Skeletal muscle tissue (tissue), 5 donors: ENCODE measurements at places on chromosomes 6 and 20. TPM values are rescaled to one million over a fixed set of nuclear protein-coding genes. Genes with fewer than 3 reads are reported as not detected.

The FLRT3 gene
- total RNA-seq, result 9.4 TPM

The LYRM2 gene
- 9.4 TPM for total RNA-seq

The RIPK1 gene
- 14.6 TPM for total RNA-seq

The TP53TG5 gene
- not detected for total RNA-seq

The TRDN gene
- 73.1 TPM for total RNA-seq

The COL19A1 gene
- 10.4 TPM for total RNA-seq

The ARFGEF3 gene
- 1.0 TPM for total RNA-seq

The NRM gene
- 3.7 TPM for total RNA-seq

The DEFB119 gene
- total RNA-seq, result not detected

The LRFN2 gene
- not detected for total RNA-seq

The RAD21L1 gene
- total RNA-seq, result not detected

The SUMO4 gene
- 0.52 TPM for total RNA-seq

The PSMB1 gene
- 244 TPM for total RNA-seq

The PLN gene
- total RNA-seq, result 18.3 TPM

The ZC3H12D gene
- 1.0 TPM for total RNA-seq

The CDKN1A gene
- 62.1 TPM for total RNA-seq

The EDEM2 gene
- total RNA-seq, result 7.8 TPM

The CLPSL1 gene
- not detected for total RNA-seq

The ARMC12 gene
- 0.52 TPM for total RNA-seq

The SIRPB2 gene
- total RNA-seq, result 1.6 TPM

The LST1 gene
- 3.7 TPM for total RNA-seq

The HDDC2 gene
- 26.6 TPM for total RNA-seq

The ZNF165 gene
- under 0.01 TPM for total RNA-seq

The GNMT gene
- total RNA-seq, result not detected

The CLDN20 gene
- not detected for total RNA-seq

The PSORS1C2 gene
- not detected for total RNA-seq

The DYNLT2 gene
- total RNA-seq, result 0.52 TPM

The HUS1B gene
- total RNA-seq, result 1.0 TPM

The ACTR5 gene
- 7.3 TPM for total RNA-seq

The DOK5 gene
- total RNA-seq, result 31.3 TPM

The TRIM26 gene
- total RNA-seq, result 8.4 TPM

The OXT gene
- total RNA-seq, result not detected

The CLPSL2 gene
- not detected for total RNA-seq

The HLA-DMB gene
- total RNA-seq, result 6.3 TPM

The HDGFL1 gene
- not detected for total RNA-seq

The BCKDHB gene
- 24.5 TPM for total RNA-seq

The SEL1L2 gene
- total RNA-seq, result not detected

The SLC22A1 gene
- total RNA-seq, result 1.0 TPM

The SHLD1 gene
- 12.5 TPM for total RNA-seq

The ASXL1 gene
- 86.1 TPM for total RNA-seq

The PRDM13 gene
- total RNA-seq, result not detected

The OPRL1 gene
- 0.52 TPM for total RNA-seq

The GSTA3 gene
- not detected for total RNA-seq

The TGM3 gene
- under 0.01 TPM for total RNA-seq

The KCNG1 gene
- total RNA-seq, result 0.52 TPM

The BPIFB1 gene
- not detected for total RNA-seq
